Hepatic stellate cell (primary cell): ENCODE measurements at places on chromosomes 2 and 18.
A peak's percentile ranks its signal among the peaks of the same experiment; 100 is the strongest.

DNA sequence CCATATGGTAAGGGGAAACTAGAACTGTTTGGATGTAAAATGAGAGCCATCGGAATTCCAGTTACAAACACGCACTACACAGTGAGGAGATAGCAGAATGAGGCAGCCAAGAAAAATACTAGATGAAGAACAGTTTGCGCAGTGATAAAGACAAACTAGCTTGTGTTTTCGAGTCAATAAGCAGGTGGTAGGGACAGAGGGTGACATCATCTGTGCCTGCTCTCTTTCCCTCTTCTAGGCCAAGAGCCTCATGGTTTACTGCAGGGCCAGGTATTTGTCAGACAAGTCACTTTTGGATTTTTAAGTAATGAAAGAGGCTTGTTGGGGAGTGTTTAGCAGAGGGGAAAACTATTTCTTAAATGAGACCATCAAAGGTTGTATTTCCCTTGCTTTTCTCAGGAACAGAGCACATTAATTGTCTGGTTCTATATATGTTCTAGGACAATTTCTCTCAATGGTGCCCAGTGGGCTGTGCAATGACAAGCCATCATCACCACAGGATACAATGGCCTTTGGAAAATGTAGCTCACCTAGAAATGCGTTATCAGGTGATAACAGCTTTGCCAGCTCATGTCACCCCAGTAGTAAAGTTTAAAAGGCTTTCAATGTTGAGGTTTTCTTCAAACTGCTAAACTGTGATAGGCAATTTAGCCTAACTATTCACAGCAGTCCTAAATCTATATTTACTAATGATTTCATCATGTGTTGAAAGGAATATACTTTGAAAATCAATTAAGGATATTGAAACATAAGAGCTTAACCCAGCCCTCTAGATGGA is 1210.3 kb upstream of the ZEB2 start:
- DNase-seq = no peak

DNA sequence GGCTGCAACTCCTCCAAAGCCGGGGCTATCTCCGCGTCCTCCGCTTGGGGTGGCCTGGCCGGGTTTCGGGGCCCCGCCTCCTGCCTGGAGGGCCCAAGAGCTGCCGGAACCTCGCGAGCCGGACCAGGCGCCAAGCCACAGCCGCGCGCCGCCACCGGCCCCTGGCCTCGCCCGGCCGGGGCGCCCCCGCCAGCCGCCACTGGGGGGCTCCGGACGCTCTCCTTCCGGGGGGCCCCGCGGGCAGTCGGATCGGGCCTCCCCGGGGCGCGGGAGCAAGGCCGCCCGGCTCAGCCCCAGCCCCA is 17.4 kb upstream of the HAAO start:
- peak; percentile 85 for DNase-seq

- no peak for DNase-seq
Observed at GRCh38 chr2:160073284-160073888, 11.0 kb upstream of the PLA2R1 start.

- DNase-seq = no peak
Observed at GRCh38 chr2:31234683-31235503, 941 bp downstream of the EHD3 start.

- peak; percentile 13 for DNase-seq
Observed at GRCh38 chr18:46042571-46043123, 29.4 kb downstream of the PSTPIP2 start.

DNA sequence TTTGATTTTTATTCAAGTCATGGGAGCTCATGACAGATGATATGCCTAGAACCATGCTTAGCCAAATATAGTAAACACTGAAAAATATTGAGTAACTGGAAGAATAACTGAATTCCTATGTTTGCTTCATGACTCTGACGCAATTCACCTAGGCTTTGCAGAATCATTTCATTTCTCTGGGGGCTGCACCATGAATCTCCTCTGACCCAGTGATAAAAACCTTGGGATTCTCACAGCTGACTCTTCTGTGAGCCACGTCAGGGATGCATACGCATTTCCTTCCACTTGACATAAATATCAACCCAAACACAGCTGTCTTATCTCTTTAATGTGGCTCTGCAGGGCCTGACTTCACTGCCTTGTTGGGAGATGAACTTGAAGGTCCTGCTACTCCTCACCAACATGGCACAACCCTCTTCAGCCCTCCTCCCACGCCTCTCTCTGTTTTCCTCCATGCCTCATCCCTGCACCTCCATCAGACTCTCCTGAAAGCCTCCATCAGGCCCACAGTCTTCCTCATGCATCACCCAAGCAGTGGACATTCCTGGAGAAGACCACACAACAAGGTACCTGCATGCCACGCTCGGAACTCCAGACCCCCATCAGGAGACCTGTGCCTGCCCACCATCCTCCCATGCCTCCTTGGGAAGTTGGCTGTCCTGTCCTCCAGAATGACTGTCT is 29.8 kb downstream of the COL6A3 start:
- no peak for DNase-seq

GRCh38 chr2:241316825-241317224 is 1.1 kb downstream of the SEPTIN2 start:
- no peak for DNase-seq
